ENCODE measurements at places on chromosomes 13 and 19.

DNA sequence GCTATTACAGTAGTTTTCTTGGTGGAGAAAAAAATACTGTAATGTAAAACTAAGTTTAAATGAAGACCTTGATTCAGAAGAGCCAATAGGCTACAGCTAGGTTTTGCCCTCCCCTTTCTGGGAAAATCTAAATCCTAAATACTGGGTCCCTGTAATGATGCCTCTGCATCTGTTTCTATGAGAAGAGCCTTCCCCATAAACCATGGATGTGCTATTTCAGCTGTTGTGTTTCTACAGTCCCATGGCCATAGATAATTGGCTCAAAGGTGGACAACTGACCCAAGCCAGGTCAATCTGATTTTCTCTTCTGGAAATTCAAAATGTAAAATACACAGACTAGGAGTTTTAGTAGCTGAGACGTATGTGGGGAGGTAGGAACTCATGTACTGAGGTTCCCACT is 101.9 kb downstream of the NDFIP2 start:
- no peak for DNase-seq

GRCh38 chr19:4027146-4027545 is 19.6 kb downstream of the PIAS4 start:
- DNase-seq: no peak

DNA sequence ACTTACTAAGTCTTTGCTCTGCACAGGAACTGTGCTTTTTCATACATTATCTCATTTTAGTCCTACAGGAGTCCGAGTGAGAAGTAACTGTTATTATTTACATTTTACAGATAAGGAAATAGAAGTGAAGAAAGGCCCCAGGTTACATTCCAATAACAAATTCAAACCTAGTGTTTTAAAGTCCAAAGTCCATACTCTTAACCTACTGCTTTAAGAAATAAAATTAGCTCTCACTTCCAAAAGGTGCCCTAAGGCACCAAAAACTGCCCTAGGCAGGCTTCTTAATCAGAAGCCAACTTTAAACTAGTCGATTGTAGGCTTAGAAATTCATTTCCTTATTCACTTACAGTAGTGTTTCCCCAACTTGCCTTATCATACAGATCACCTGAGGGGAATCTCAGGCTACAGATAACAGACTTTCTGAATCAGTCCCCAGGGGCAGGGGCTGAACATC is 555.9 kb downstream of the DIAPH3 start:
- DNase-seq: no peak

DNA sequence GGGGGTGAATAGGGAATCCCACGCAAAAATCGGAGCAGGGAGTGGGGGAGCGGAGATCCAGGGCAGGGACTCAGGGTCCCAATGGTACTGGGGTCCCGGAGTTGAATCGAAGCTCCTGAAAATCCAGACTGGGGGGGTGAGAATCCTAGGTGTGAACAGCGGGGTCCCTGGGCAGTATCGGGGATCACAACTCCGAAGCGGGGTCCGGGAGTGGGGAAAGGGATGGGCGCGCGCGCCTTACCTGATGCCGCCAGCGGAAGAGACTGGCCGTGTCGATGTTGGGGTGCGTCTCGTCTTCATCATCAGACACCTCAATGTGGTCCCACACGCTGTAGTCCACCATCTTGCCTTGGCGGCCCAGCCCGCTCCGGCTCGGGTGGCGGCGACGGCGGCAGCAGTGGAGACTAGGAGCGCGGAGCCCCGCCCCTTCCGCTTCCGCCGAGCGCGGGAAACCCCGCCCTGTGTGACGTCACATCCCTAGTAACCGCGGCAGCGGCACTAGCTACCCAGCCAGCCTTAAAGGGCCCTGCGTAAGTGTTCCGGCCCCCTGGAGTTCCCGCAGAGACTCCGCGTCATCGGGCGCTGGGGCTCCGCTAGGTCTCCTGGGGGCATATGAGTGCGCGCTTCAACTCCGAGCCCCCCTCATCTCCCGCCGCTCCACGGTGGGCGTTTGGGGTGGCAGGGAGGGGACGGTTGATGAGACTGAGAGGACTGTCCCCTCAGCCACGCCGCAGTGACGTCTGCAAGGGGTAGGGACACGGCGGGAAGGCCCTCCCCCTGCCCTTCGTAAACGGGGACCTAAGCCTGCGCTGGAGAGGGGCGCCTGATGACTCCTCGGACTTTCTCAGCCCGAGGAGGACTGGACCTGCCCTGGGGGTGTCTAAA is at the start of gene CDC37:
TSS of gene CDC37 (minus strand) at position 406 of the 885 bp plus-strand sequence. CDS start at position 343, 63 bp downstream.
- peak; percentile 97 for DNase-seq

GRCh38 chr13:48801255-48801654 is 147.5 kb downstream of the CYSLTR2 start:
- no peak for DNase-seq

Measured in NAMALWA (cell line).